T-cell (primary cell): ENCODE measurements at places on chromosomes 2 and 18. TPM values are rescaled to one million over a fixed set of nuclear protein-coding genes. Genes with fewer than 3 reads are reported as not detected.

Gene MTX2
- total RNA-seq = 8.8 TPM

Gene NEU4
- 1.6 TPM for total RNA-seq

Gene MAP3K19
- not detected for total RNA-seq

Gene DNAJC5G
- not detected for total RNA-seq

Gene RAPGEF4
- total RNA-seq = 0.63 TPM

Gene HNMT
- 0.22 TPM for total RNA-seq

Gene CSRNP3
- total RNA-seq = not detected

Gene KLHL30
- not detected for total RNA-seq

Gene TUBA3E
- total RNA-seq = not detected

Gene SESTD1
- 4.8 TPM for total RNA-seq

Gene LRRC30
- not detected for total RNA-seq

Gene OTOS
- not detected for total RNA-seq

Gene SLC14A1
- total RNA-seq = 2.7 TPM

Gene IL36RN
- not detected for total RNA-seq

Gene PROM2
- 2.1 TPM for total RNA-seq

Gene BOD1L2
- total RNA-seq = not detected

Gene SERPINB3
- not detected for total RNA-seq

Gene DAPL1
- total RNA-seq = not detected

Gene TDRD15
- total RNA-seq = not detected

Gene BMP10
- not detected for total RNA-seq

Gene SMPD4
- total RNA-seq = 62.9 TPM

Gene CYP27C1
- not detected for total RNA-seq

Gene NAT8
- not detected for total RNA-seq

Gene VWC2L
- not detected for total RNA-seq

Gene IWS1
- total RNA-seq = 20.8 TPM

Gene CROCC2
- not detected for total RNA-seq

Gene DCDC2C
- total RNA-seq = not detected

Gene ATG16L1
- total RNA-seq = 95.8 TPM
